ENCODE measurements at places on chromosomes 7 and 10.

GRCh38 chr7:158280448-158281144, 307.0 kb downstream of the PTPRN2 start:
- DNase-seq, result no peak

DNA sequence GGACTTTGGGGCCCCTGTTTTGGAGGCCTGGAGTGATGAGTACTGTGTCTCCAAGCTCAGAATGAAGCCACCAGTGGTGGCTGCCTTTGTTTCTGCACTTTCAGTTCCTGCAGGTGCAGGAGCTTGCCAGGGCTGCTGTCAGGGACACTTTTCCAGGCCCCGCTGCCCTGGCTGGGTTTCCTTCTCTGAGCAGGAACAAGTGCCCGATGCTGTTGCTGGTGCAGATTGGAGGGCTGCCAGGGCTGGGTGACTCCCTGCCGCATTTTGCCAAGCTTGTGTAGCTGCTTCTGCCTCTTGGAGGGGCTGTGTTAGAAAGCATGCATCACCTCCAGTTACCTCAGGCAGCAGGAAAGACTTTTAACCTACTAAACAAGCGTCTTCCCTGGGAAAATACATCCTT, 211.1 kb downstream of the MGMT start:
- no peak for DNase-seq

DNA sequence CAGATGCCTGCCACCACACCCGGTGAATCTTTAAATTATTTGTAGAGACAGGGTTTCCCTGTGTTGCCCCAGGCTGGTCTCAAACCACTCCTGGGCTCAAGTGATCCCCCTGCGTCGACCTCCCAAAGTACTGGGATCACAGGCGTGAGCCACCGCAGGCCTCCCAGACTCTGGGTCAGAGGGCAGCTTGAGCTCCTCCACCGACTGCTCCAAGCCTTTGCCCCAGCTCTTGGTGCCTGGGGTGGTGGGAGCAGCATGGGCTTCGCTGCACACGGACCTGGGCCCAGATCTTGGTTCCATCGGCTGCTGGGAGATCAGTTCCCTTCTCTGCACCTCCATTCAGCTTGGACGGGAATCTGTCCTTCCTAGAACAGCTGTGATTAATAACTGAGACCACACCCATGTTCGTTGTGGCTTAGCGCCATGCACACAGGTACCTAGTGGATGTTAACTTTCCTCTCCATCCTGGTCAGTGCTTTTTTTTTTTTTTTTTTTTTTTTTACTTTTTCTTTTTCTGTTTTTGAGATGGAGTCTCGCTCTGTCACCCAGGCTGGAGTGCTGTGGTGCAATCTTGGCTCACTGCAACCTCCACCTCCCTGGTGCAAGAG, 125.3 kb downstream of the CUX1 start:
- DNase-seq, result no peak

- no peak for DNase-seq
These were observed 11.9 kb downstream of the NPTX2 start for GRCh38 chr7:98629001-98629431.

GRCh38 chr10:87880336-87880735, 16.9 kb downstream of the PTEN start:
- no peak for DNase-seq

GRCh38 chr7:23276376-23276775, 22.8 kb upstream of the MALSU1 start:
- no peak for DNase-seq

- peak; percentile 12 for DNase-seq
These were observed 4.9 kb downstream of the COL17A1 start for GRCh38 chr10:104080762-104081161.

DNA sequence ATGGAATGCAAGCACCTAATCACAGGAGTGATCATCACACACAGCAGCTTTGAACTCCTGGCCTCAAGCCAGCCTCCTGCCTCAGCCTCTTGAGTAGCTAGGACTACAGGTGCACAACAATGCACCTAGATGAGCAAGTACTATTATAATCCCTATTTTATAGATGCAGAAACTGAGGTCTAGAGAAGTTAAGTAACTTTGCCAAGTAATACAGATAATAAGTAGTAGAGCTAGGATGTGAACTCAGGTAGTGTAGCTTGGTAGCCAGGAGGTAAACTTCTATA, 33.7 kb downstream of the DNAJC12 start:
- no peak for DNase-seq

- DNase-seq, result peak; percentile 32
These were observed 643.1 kb upstream of the SEMA3D start for GRCh38 chr7:85829817-85830432.

GRCh38 chr7:116570306-116570705, 45.5 kb downstream of the CAV1 start:
- no peak for DNase-seq

DNA sequence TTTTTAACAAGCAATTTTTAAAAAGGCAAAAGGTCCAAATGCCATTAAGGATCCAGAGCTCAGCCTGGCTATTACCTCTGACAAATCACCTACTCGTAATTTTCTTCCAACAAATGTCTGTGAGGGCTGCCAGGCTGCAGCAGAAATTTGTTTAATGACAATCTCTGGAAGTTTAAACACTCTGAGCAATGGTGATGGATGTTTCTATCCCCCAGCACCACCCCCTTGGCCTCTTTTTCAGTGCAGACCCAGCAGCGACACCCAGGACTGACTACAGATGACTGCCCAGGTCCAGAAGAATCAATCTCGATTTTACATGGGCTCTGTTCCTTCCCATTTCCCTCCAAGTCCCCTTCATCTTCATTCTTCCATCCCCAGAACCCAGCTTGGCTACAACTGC, 201.4 kb upstream of the AOAH start:
- no peak for DNase-seq

- DNase-seq, result no peak
These were observed 7.6 kb upstream of the NFE2L3 start for GRCh38 chr7:26144184-26145080.

GRCh38 chr10:97888641-97889262, 39.1 kb downstream of the GOLGA7B start:
- DNase-seq, result peak; percentile 57

GRCh38 chr10:122128357-122128756, 139.4 kb downstream of the TACC2 start:
- no peak for DNase-seq

DNA sequence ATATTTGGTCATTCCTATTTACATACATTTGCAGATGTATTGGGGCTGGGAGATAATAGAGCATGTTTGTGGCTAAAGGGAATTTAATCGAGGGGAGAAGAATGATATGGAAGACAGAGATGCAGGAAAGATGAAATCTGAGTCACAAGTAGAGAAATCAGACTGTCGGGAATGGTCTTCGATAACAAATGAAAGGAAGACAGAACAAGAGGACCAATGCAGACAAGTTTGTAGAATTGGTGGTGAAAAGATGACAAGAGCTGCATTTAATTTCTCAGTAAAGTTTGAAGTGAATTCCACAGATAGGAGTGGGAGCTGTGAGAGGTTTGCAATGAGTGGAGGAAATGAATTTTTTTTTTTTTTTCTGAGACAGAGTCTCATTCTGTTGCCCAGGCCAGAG, 60.0 kb downstream of the BRAF start:
- DNase-seq, result no peak

- DNase-seq, result no peak
These were observed 569.3 kb downstream of the TCERG1L start for GRCh38 chr10:130741901-130742855.

GRCh38 chr7:66055321-66055956, 20.2 kb upstream of the ASL start:
- peak; percentile 27 for DNase-seq

Measured in RKO (cell line).